ENCODE measurements at places on chromosomes 16 and 17. TPM values are rescaled to one million over a fixed set of nuclear protein-coding genes. Genes with fewer than 3 reads are reported as not detected.

DNA sequence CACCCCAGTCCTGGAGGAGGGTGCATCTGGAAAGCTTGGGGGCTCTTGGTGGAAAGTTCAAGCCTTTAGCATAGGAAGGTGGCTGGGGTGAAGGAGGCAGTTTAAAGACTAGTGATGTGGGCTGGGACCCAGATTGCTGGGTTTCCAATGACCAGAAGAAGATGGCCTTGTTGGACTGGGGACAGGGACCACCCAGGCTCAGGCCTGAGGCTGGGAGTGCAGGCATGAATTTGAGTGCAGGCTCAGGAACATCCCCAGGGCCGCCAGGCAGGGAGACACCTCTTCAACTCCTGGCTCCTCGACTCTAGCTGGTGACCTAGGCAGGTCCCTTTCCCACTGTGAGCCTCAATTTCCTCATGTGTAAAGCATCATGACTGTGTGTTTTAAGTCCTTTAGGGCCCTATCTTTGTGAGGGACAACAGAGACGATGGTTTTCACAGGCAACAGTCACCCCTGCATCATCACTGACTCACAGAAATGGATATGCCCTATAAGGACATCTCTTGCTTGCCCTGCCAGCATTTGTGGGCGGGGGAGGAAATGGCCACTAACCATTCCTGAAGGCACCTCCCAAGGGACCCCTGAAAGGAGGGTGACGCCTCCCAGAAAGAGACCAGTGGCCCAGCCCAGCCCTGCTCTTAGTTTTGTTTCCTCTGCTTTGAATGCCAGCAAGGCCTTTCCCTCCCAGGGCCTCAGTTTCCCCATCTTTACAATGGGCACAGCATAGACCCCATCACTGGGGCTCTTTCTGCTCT lies 11.1 kb downstream of the NLRC5 start:
- peak; percentile 37 for DNase-seq

DNA sequence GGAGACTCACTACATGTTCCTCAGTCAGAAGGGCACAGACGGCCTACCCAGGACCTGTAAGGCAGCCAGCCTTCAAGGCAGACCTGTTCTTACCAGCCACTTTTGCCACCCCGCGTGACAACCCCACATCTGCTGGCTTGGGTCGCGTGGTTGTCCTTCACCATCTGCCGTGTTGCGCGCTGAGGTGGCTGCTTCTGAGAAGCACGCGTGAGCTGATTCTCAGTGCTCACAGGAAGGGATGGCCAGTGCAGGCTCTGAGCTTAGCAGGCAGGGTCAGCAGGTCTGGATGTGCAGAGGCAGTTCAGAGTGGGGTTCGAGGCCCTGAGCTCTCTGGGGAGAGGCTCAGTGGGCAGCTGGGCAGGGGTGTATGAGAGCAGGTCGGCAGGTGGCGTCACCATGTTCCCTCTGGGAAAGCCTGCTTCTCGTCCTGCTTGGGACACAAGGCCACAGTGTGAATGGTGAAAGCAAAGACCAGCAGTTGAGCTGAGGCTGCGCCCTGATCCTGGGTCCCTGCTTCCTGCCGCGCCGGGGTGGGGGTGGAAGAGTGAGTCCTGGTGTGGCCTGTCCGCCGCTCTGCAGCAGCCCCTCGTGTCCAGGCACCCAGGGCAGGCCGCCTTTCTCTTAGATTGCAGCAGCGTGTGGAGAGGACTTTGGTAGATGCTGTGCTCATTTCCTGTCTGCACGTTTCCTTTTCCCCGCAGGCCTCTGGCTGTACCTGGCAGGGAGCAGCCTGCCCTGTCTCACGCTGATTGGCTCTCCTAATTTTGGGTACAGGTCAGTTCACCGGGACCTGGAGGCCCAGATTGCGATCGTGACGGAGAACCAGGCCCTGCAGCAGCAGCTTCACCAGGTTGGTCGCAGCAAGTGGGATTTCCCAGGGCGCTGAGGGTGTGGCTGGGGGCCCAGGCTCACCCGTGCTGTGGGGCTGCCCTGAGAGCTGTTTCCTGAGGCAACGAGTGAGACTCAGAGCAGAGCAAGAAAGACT lies 36.0 kb downstream of the PGS1 start:
- DNase-seq: no peak

The CDH11 gene
- total RNA-seq: 26.7 TPM

The DPEP1 gene
- total RNA-seq: 7.4 TPM

DNA sequence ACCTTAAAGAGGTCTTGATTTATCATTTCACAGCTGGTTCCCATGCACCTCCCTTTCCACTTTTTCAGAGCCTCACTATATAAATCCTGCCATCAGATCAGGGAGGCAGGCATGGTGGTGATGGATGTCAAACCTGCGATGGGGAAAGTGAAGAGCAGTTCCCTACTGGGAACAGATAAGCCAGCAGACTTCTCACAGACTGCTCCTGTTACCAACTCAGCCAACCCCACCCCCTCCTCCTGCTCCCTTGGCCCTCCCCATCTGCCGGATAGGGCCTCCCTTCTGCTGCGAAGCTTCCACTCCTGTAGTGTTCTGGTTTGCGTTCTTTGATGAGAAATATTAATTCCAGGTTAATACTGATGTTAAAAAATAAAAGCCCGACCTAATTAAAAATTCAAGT lies 232.1 kb downstream of the STX8 start:
- DNase-seq: no peak

DNA sequence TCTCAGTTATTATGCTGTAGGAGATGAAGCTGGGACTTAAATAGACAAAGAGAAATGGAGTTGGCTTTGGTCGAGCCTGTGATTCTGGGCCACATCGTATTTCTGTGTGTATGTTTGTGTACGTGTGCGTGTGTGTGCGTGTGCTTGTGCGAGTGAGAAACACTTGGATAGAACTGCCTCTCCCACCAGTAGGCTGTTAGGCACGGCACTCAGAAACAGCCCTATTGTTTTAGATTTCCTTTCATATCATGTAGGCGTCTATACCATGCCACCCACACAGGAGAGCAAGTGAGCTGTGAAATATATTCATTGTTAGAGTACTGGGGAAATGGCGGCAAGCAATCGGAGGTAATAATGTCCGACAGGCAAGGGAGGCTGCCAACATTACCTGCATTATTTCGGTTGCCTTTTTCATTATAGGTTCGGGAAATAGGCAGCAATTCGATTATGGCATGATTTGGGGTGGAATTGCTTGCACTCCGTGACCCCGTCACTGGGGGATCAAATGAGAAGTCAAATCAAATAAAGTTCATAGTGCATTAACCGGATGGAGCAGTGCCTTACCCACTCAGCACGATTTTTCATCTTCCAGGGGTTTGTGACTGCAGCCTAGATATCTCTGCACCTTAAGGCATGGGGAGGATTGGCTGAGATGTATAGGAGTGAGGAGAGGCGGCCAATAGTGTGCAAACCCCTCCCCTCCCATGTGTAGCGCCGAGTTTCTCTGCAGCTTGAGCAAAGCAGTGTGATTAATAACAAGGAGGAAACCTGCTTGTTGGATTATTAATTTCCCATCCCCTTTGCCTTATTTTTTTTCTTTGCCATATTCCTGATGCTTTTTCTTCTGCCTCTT lies 89.6 kb downstream of the RBFOX1 start:
- no peak for DNase-seq

- DNase-seq: no peak
These were observed 12.6 kb downstream of the OSBPL7 start for GRCh38 chr17:47808830-47809480.

DNA sequence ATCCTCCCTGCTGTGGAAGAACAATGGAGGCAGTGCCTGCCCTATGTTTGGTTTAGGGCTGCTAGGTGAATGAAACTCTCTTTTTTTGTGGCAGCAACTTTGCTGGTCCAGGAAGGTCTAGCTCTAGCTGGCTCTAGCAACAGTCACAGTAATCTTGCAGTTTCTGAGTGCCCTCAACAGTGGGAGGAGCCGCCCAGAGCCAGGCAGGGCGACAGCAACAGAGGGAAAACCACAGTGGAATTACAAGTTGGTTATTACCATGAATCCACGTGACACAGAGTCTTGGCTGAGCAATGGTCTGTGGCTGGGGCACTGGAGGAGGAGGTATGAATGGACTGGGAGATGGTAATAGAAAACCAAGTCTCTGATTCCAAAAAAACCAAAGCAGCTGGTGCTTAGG lies 10.3 kb downstream of the HSPB9 start:
- peak; percentile 65 for DNase-seq

GRCh38 chr17:46108550-46109110 lies 84.6 kb downstream of the KANSL1 start:
- no peak for DNase-seq

The INCA1 gene
- 2.5 TPM for total RNA-seq

- no peak for DNase-seq
These were observed 13.2 kb downstream of the XYLT1 start for GRCh38 chr16:17457513-17457912.

DNA sequence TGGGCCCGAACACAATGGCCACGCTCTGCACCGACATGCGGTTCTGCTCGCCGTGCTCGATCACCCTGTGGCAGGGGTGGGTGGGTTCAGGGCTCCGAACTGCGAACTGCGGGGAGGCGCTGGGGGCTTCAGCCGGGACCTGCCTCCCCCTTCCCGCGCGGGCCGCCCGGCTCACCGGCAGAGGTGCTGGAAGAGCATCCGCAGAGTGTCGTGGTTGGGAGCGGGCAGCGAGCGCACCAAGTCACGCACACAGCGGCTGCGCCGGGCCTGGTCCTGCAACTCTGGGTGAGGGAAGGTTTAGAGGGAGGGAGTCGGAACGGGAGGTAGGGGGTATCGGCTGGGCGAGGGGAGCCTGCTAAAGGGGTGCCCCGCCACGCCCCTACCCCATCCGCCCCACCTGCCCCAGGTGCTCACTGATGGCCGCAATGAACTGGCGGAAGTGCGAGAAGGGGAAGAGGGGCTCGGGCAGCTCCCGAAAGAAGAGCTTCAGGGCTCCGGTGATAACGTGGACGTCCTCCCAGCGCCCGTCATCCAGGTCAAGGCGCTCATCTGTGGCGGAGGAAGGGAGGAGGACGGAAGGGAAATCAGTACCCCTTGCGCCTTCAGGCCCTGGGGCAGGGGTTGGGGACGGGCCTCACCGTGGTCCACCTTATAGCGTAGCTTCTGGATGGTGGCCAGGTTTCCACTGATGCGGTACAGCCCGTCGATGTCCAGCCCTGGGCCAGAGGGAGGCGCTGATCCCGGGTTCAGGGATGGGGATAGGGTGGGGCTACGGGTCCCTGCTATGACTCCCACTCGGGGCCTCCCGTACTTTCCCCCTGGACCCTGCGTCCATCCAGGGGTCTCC lies 36.9 kb downstream of the ARHGAP27 start:
- no peak for DNase-seq

The SPNS2 gene
- total RNA-seq: 9.2 TPM

The KRT24 gene
- not detected for total RNA-seq
